H1 (cell line): ENCODE measurements at places on chromosomes 2 and 18. TPM values are rescaled to one million over a fixed set of nuclear protein-coding genes. Genes with fewer than 3 reads are reported as not detected.

GPR35 gene
- 0.47 and 0.67 TPM in 2 replicates for polyA plus RNA-seq

LDLRAD4 gene
- 0.77 and 1.1 TPM in 2 replicates for polyA plus RNA-seq

MRO gene
- 0.44 and 0.65 TPM in 2 replicates for polyA plus RNA-seq

EMILIN1 gene
- 1.9 and 3.1 TPM in 2 replicates for polyA plus RNA-seq

PAX3 gene
- polyA plus RNA-seq: 0.33 and 0.35 TPM in 2 replicates

BOLL gene
- 0.03 TPM in 1 of 2 replicates, not detected in the other for polyA plus RNA-seq

MRPL19 gene
- 10.2 and 18.1 TPM in 2 replicates for polyA plus RNA-seq

MAL gene
- polyA plus RNA-seq: not detected in 2 replicates

SH3RF3 gene
- 0.11 and 0.27 TPM in 2 replicates for polyA plus RNA-seq

GLI2 gene
- polyA plus RNA-seq: 18.4 and 28.8 TPM in 2 replicates

DOCK10 gene
- polyA plus RNA-seq: 0.24 and 0.33 TPM in 2 replicates

LMAN2L gene
- polyA plus RNA-seq: 11.1 and 17.6 TPM in 2 replicates

MRPL33 gene
- polyA plus RNA-seq: 9.5 and 24.3 TPM in 2 replicates

MEP1B gene
- not detected in 2 replicates for polyA plus RNA-seq

SSB gene
- polyA plus RNA-seq: 32.2 and 60.8 TPM in 2 replicates

OXER1 gene
- 2.9 and 3.7 TPM in 2 replicates for polyA plus RNA-seq

SLC8A1 gene
- 0.42 and 0.68 TPM in 2 replicates for polyA plus RNA-seq

GRCh38 chr2:225379856-225380255 is 19.7 kb upstream of the NYAP2 start:
- DNase-seq: no peak

- no peak for DNase-seq
Observed at GRCh38 chr2:96927405-96928171, 57.7 kb upstream of the SEMA4C start.

DNA sequence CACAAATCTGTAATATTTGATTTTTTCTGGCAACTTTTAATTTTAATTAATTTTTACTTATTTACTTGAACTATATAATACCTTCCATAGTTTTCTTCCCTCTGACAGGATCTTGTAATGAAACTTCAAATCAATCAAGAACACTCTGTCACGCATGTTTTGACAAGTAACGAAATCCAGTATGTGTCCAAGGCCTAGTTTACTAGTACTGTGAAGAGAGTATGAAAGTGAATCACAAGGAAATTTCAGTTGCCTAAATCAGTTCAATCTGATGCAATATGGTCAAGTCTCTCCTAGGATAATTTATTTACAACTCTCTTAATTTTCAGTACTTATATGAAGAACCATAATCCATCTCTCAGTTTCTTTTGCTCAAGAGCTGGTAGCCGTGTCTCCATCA is 1344.6 kb upstream of the ZEB2 start:
- no peak for DNase-seq

DNA sequence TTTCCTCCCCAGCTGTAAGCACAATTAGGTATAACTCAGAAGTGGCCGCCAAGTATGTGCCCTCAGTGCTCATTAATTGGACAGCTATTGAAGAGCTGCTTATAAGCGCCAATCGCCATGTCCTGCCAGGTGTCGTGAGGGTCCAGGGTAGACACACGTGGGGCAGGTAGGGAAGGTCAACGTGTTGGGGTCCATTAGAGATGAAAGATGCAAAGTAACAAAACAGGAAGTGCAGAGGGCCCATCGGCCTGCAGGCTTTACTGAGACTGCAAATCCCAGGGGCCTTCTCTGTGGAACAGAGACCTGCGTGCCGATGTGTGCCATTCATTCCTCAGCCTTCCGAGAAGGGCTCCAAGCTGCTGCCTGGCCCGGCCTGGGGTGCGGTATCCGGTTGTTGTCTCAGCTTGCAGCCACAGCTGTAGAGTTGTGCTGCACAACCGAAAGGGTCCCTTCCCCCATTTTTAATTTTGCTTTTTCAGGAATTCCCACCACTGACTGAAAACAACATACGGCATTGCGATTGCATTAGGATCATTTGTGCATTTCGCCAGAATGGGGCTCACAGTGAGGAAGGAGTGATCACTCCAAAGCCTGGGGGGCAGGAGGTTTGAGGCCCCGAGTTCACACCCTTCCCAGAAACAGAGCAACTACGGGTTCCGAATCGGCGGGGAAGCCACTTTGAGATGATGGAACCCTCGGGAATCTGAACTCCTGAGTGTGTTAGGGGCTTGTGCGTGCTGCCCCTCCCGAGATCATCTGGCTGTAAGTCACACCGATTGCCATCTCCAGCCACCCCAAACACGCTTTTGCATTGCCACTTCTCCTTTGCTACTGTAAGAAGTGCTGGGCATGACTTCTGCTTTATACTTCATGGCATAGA is 94.3 kb downstream of the TSHZ1 start:
- DNase-seq: no peak

DNA sequence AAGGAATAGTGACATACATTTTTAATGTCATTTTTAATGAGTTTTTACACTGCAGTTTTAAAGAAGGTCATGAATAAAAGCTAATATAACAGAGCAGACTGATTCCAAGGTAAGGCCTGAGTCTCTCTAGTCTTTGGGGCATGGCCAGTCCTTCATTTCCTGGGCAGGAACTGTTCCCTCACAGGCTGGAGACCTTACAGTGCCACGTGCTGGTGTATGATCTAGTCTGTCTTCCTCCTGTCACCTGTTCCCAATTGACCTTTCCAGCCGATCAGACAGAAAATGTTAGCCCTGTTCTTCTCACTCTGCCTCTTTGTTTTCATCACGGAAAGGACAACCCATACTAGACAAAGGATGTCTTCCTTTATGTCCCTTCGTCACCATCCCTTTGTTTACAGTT is 33.6 kb downstream of the ZCCHC2 start:
- DNase-seq: no peak

DNA sequence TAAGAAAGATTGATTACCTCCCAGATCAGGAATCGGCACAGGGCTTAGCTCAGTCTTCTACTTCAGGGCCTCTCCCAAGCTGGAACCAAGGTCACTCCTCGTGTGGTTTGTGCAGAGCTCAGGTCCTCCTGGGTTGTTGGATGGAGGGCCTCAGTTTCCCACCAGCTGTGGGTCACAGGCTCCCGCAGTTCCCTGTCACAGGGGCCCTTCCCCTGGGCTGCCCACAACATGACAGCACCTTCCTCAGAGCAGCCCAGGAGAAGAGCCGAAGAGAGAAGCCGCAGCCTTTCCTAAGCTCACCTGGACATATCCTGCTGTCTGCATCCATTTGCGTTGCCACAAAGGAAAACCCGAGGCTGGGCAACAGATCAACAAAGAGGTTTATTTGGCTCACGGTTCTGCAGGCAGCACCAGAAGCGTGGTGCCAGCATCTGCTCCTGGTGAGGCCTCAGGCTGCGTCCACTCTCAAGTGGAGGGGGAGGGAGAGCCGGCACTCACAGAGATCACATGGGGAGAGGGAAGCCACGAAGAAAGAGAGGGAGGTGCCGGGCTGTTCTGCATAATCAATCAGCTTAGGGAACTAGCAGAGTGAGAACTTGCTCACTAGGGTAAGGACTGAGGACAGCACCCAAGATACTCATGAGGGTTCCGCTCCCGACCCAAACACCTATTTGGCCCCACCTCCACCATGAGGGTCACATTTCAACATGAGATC is 13.0 kb upstream of the ALLC start:
- DNase-seq: no peak

GRCh38 chr18:77086656-77087392 is 45.8 kb downstream of the MBP start:
- DNase-seq: no peak

DNA sequence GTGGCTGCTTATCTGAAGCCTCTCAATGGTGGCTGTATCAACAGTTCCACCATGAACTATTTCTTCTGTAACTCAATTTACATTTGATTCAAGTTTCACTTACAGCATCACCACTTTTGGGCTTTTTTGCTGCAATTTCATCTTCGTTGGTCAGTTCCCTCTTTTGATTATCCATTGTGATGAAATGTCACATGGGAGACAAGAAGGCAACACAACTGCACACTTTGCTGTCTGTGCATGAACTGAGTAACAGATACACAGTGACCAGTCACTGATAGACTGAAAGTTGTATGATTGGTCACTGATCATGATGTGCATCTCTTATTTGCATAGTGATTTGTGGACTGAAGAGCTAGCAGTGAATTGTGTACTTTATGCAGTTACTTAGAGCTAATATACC is 130.7 kb upstream of the RNF152 start:
- no peak for DNase-seq

- DNase-seq: no peak
Observed at GRCh38 chr2:53445383-53446070, 322.1 kb upstream of the CHAC2 start.

GRCh38 chr2:187379869-187380268 is 68.2 kb downstream of the CALCRL start:
- no peak for DNase-seq

GRCh38 chr2:10794876-10795275 is 17.7 kb downstream of the PDIA6 start:
- DNase-seq: no peak

DNA sequence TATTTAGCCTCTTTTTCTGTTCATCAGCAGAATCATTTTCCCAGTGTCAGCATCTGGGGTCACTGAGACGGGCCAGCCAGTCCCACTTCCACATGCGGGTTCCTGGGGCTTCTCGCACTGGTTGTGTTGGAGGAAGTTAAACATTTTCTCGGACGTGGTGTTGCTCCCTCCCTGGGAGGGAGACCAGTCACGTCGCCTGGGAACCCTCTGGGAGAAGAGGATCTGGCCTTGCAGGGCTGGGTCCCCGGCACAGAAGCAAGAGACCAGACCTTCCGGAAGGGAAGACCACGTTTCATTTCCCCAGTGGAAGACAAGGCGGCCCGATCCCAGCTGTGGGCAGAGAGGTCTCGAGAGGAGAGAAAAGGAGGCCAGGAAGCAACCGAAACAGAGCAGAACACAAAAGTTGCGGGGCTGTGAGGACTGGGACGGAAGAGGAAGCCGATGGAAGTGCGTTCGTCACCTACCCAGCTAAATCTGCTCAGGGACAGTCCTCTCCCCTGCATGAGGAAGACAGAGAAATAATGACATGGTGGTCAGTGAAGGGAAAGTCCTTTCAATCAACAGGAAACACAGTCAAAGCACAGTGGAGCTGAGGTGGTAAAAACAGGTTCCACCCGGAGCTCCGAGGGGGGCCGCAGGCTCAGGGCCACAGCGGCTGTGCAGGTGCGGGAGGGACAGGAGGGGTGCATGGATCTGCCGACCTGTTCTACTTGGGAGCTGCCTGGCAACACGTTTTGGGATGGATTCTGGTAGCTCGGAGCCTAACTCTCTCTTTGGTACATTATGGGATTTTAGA is 144.4 kb downstream of the MBP start:
- peak; percentile 42 for DNase-seq

GRCh38 chr2:156511803-156512202 is 75.6 kb downstream of the GPD2 start:
- DNase-seq: no peak

- no peak for DNase-seq
Observed at GRCh38 chr18:73214970-73215369, 347.2 kb upstream of the NETO1 start.

GRCh38 chr2:108958002-108958401 is 31.0 kb downstream of the EDAR start:
- no peak for DNase-seq

GRCh38 chr2:127586136-127586535 is 50.7 kb downstream of the MYO7B start:
- no peak for DNase-seq

- no peak for DNase-seq
Observed at GRCh38 chr2:159617100-159617499, 752 bp upstream of the BAZ2B start.

DNA sequence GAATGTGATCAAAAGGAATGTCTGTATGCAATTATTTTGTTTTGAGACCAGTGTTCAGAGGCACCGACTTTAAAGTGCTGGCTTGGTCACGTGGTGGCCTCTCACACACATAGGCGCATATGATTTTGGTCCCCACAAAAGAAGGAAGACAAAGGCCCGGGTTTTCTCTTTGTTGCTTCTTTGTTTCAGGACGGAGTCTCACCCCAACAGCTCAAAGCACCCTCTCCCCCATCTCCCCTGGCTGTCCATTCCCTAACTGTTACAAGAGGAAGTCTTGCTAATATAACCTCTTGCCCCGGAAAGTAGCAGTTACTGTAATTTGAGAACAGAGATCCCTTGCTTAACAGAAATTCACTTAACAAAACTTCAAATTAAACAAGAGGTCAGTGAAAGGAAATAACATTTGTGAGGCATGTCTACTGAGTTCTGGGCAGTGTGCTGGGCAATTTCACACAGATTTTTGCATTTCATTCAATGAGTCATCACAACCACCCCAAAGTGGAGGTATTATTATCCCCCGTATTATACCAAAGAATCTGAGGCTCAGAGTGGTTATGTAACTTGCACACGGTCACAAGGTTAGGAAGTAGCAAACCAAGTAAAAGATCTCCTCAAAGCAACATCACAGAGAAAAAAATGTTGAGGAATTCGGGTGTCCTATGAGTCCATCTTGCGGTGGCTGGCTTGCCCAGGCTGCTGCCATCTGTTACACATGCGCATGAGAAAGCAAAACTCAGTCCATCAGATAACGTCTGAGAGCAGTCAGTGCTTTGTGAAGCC is 75.8 kb downstream of the SDC1 start:
- no peak for DNase-seq

- no peak for DNase-seq
Observed at GRCh38 chr2:26245231-26245732, 543 bp downstream of the HADHB start.

DNA sequence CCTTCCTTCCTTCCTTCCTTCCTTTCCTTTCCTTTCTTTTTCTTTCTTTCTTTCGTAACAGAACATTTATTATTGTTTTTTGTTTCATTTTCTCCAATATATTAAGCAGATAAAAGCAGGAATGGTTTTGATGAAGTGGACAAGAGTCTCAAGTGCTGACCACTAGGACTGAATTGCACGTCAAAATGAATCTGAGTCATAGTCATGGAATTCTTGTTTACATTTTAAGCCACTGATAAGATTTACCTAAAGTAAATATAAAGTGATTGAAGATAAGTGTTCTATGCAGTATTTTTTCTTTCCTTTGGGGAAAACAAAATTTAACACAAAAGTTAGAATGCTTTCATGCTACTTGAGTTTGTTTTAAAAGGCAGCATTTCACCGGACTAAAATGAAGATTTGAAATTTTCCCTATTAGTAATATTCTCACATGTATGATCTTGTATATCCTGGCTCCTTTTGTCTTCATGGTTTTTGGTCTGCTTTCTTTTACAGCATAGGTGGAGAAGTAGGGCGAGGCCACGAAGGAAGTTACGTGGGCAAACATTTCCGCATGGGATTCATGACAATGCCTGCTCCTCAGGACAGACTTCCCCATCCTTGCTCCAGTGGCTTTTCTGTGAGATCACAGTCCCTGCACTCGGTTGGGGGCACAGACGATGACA is 113.5 kb downstream of the NYAP2 start:
- no peak for DNase-seq

DNA sequence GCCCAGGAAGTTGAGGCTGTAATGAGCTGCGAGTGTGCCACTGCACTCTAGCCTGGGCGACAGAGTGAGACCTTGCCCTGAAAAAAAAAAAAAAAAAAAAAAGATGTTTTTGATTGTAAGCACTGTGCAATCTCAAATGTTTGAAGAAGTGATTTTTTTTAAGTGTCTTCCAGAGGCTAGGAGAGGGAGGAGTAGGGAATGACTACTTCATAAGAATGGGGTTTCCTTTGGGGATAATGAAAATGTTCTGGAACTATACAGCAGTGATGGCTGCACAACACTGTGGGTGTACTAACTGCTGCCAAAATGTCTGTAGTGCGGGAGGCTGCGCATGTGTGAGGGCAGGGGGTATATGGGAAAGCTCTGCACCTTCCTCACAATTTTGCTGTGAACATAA is 83.7 kb downstream of the MCFD2 start:
- no peak for DNase-seq
